T-helper 2 cell treated with Interferon-gamma antibody and Interleukin-4, amounts not matched to agents 100 ng/mL and 5 ng/mL, for 36 hours (primary cell): ENCODE measurements at places on chromosomes 12 and 14. TPM values are rescaled to one million over a fixed set of nuclear protein-coding genes. Genes with fewer than 3 reads are reported as not detected.

The TMBIM4 gene
- 74.4 and 78.0 TPM in 2 replicates for total RNA-seq

The ABCD2 gene
- 19.3 and 20.2 TPM in 2 replicates for total RNA-seq

The NOVA1 gene
- 0.07 and 0.25 TPM in 2 replicates for total RNA-seq

The STX2 gene
- total RNA-seq, result 22.0 and 24.1 TPM in 2 replicates

The PTPRB gene
- not detected in 2 replicates for total RNA-seq

The CALM1 gene
- 793 and 812 TPM in 2 replicates for total RNA-seq

The RAB35 gene
- total RNA-seq, result 87.2 and 90.3 TPM in 2 replicates

The AQP6 gene
- total RNA-seq, result not detected in 2 replicates
